ENCODE measurements at places on chromosomes 12 and 14. TPM values are rescaled to one million over a fixed set of nuclear protein-coding genes. Genes with fewer than 3 reads are reported as not detected.

GALNT16 gene
- not detected for total RNA-seq

RFLNA gene
- not detected for total RNA-seq

EFS gene
- total RNA-seq = not detected

ATP2A2 gene
- total RNA-seq = 142 TPM

AVPR1A gene
- total RNA-seq = not detected

POTEG gene
- not detected for total RNA-seq

HCAR3 gene
- total RNA-seq = not detected

ST8SIA1 gene
- total RNA-seq = 2.6 TPM

RNASE9 gene
- total RNA-seq = not detected

PTCSC3 gene
- not detected for total RNA-seq

SERPINA12 gene
- not detected for total RNA-seq

OR6C2 gene
- not detected for total RNA-seq

TEAD4 gene
- total RNA-seq = 0.68 TPM

ETFBKMT gene
- total RNA-seq = 1.3 TPM

SLC25A3 gene
- 365 TPM for total RNA-seq

CIROP gene
- not detected for total RNA-seq

POTEM gene
- total RNA-seq = not detected

All from activated CD4-positive, alpha-beta memory T cell treated with anti-CD3 and anti-CD28 coated beads, Interleukin-2, amount 10 ng/mL, durations not matched to agents 7 days and 5 days (primary cell).